ENCODE measurements at places on chromosomes 13 and 19.

DNA sequence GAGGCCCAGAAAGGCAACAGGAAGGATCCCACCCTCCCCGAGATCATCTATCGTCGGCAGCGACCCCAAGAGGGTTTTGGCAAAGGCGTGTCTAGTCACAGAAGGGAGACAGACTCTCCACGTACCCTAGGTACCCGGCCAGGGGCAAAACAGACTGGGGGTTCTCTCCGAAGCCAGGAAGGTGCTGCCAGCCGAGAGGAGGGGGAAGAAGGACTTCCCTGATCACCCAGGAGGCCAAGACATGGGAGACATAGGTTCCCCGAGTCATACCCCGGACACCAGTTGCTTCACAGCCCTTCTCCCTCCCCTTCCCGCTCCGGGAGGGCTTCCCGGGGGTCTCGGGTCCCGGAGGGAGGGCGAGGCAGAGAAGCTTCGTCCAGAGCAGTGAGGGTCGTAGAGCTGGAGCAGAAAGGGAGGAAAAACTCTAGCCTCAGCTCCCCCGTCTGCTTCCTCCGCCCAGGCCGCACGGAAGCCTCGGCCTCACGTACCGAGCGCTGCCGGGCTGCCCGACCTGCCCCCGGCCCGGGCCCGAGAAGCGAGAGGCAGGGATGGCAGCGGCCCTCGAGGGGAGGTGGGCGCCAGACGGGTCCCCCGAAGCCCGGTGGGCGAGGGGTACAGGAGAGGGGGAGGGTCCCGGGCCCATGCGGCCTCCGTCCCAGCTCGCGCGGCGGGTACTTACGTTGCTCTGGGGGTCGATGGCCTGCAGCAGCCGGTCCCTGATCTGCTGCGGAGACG is 644 bp downstream of the MED26 start:
- no peak for DNase-seq

DNA sequence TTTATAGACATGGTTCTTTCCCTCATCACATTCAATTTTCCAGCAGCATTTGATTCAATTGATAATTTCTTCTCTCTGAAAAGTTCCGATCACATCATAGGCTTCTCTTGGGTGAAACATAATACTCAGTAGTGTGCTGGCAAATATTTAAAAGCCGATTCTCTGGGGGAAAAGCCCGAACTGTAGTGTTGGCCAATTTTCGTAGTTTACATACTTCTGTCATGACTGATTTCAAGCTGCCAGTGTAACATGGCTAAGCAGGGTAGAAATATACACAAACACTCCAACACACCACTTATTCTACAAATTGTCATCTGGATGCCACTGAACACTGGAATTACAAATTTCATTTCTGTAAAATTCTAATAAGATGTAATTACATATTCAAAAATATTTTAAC is 56.1 kb upstream of the FREM2 start:
- no peak for DNase-seq

DNA sequence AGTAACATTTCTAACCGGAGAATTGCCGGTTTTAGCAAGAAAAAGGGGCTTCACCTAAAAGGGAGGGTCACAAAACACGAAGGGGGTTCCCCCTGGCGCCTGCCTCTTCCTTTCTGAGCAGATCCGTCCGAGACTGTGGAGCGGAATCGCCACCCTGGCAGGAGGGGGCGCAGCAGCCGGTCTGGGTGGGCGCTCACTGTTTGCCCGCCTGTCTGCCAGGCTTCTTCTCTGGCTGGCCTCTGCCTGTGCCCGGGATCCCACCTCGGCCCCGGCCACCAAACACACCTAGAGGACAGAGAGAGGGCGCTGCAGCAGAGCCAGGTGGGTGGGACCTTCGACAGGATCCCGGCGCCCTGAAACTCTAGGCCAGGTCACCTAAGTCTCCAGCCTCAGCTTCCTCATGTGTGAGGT is 15.6 kb downstream of the LSM4 start:
- no peak for DNase-seq

DNA sequence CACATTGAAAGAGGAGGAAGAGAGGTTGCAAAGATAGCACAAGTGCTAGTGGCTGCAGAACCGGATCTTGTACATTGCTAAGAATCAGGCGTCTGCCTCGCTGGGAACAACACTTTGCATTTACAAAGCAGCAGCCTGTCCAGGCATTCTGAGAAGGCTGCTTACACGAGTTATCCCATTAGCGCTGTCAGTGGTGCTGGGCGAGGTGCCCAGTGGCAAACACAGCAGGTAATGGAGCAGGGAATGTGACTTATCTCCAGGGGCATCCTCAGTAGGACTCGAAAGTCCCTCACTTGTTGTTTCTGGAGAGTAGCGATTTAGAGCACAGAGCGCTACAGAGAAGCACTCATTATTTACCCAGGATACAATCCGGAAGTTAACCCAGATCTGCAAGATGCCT is 209.6 kb downstream of the OLFM4 start:
- DNase-seq = no peak

DNA sequence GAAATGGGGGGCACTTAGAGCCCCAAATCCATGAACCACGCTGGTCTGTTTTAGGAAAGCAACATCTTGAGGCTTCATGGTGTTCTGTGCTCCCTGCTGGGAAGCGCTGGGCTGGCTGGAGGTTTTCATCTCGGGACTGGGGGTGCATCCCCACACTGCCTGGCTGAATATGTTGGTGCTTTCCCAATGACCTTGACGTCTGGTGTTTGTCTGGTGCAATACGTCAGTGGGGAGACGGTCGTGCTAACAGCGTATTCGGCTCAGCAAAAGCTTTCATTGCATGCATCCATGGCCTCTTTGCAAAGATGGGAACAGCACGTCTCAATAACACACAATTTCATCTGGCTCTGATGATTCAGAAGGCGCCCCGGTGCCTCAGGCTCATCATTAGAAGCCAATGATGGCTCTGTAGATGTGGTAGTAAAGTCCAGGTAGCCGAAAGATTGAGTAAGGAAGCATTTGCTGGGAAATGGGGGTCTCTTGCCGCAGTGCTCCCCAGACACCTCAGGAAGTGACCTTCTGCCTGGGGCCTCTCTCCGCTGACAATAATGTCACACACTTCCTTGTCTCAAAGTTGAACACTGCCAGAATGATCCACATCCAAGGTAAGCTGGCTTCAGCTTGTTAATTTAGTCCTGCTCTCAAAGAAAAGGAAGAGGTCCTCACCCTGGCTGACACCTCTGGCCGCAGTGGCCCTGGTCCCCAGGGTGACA is 97.7 kb downstream of the ING1 start:
- DNase-seq = no peak

DNA sequence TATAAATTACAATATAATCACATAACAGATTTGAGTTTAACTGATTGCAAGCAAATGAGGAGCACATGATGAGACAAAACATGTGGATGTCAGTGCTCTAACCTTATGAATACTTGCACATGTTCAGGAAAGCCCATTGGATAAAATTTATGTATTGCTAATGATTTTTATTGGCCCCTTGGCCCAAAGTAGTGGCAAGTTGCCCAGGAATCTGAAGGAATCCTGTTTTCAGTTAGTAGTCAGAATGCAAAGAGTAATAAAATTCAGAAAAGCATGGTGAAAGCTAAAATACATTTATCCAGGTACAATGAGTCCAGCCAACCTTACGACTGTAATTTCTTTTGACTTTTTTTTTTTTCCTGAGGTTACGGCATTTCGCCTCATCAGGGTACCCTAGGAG is 1539.4 kb downstream of the EFNB2 start:
- no peak for DNase-seq

- no peak for DNase-seq
Measured at GRCh38 chr19:4622695-4623421, 16.5 kb upstream of the TNFAIP8L1 start.

- DNase-seq = no peak
Measured at GRCh38 chr13:62209529-62209928, 793.9 kb upstream of the PCDH20 start.

GRCh38 chr13:26779321-26779720 is 18.7 kb upstream of the GPR12 start:
- DNase-seq = no peak

Measured in activated CD4-positive, CD25-positive, alpha-beta regulatory T cell (primary cell).